ENCODE measurements at places on chromosomes 11 and 22.

- DNase-seq = no peak
Measured at GRCh38 chr11:69040581-69041260, 8.0 kb upstream of the TPCN2 start.

DNA sequence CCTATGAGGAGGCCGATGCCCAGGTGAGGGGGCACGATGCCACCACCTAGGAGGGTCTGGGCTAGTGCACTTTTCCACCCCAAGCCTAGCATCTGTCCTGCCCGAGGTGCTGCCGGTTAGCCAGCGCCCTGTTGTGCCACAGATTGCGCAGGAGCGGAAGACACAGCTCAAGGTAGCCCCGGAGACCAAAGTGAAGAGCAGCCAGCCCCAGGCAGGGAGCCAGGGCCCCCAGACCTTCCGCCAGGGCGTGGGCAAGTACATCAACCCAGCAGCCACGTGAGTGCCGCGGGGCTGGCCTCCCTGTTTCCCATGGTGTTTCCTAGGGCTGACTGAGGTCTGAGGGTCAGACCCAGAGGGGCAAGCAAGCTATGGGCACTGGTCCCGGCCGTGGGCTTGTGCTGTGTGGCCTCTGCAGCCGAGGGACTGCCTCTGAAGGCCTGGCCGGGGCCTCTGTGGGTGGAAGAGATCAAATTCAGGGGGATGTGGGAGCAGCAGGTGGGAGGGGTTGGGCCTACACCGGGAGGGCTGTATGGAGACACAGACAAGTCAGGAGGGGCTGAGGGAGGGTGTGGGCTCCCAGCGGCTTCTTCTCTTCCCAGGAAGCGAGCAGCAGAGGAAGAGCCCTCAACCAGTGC is 29.1 kb downstream of the PPIL2 start:
- DNase-seq = no peak

DNA sequence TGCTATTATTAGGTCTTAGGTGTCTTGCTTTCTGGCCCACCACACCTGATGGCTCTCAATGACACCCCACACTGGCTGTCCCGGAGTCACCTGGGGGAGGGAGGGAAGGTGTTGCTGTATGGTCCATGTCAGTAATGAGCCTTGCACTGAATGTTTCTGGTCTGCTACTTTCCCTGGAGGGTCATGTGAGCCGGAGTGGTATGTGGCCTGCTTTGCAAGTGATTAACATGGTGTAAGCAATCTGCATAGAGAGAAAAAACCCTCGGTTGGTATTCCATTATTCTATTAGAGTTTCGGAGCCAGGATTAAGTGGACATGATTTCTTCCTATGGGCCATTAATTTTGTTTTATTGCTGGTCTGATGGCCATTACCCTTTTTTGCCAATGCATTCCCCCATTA is 63.9 kb downstream of the PKNOX2 start:
- DNase-seq = no peak

GRCh38 chr22:46367707-46368191 is 32.2 kb downstream of the TRMU start:
- DNase-seq = peak; percentile 53

GRCh38 chr11:113277907-113278306 is 36.5 kb upstream of the TTC12 start:
- no peak for DNase-seq

DNA sequence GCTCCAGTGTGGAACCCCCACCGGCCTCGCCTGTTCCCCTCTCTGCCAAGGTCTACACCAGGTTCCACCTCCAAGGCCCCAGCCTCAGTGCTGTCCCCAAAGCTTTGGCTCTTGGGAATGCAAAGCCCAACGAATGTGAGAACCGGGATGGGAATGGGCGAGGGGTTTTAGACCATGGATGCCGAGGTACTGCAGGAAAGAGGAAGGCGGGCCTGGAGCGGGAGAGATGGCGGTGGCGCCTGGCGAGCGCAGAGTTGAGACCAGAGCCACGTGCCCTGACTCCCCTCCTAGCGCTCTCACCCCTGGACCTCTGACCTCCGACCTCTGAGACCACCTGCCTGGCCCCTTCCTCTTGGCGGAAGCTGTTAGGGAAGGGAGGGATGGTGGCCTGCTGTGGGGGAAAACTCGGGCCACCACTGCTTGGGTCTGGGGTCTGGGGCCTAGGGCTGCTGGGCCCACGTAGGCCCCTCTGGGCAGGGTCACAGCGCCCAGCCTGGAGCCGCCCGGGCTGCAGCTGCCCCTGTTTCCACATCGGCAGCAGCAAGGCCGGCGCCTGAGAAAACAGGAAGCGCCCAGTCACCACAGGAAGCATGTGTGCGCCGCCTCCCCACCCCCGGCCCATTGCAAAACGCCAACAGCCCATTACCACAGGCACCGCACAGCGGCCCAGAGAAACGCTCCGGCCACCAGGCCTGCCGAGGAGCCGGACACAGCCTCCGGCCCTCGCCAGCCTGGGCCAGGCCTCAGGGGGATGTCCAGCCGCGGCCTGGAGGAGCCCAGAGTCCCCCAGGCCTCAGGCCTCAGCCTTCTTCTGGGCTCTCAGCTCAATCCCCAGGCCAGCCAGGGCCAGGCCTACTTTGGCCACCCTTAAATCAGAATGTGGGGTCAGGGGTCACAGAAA is 13.8 kb upstream of the SLC39A13 start:
- no peak for DNase-seq

DNA sequence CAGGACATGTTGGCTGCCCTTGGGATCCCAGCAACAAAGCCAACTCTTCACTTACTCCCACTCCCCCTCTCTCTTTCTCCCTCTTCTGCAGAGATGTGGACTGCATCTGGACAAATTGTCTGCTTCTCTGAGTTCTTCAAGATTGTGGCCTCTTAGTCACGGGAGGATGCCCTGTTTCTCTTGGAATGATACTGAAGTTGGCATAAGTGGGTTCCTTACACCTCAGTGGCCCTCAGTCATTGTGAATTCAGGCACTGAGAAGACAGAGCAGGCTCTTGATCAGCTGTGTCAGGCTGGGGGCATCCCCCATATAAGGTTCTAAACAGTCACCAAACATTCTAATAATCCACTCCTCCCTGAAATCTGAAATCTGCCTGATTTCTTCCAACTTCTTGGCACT is 6.1 kb upstream of the E2F8 start:
- no peak for DNase-seq

GRCh38 chr11:67167091-67167490 is 48.0 kb downstream of the KDM2A start:
- no peak for DNase-seq

- no peak for DNase-seq
Measured at GRCh38 chr11:78200553-78200952, 11.8 kb downstream of the USP35 start.

DNA sequence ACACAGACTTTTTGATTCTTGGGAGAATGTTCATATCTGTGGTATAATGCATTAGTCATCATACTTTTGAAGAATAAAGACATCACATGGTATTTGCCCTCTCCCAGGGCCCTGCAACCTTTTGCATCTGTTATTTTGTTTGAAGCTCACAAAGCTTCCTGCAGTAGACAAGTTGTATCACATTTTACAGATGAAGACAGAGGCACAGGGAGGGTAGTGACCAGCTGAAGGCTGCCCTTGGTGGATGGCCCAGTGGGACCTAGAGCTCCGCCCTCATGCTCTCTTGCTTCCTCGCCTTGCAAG is 66.4 kb downstream of the UBASH3B start:
- DNase-seq = no peak

DNA sequence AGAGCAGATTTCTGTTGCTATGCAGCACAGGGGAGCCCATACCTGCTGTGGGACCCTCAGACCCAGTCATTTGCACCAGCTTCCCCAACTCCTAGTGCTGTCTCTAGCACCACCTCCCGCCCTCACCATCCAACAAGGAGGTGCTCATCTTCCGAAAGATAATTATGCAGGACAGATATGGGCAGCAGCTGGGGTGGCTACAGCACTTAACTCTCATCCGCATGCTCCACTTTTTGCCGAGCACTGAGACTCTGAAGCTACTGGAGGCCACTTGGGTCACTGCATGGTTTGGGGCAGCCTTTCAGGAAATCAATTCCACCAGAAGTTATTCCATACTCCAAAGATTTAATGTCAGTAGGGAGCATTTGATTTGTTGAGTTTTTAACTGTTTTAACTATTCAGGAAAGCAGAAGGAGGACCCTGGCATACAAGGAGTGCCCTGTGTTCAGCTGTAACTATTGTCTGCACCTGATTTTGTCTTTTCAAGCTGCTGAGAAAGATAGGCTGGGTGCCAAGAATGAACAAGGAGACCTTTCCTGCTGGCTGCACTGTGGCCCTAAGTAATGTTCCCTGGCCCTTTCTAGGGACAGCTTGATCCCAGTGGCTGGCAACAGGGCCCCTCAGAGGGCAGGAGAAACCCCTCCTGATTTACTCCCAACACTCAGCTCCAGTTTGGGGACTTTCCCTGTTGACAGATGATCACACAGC is 67.3 kb upstream of the CSNK2A3 start:
- DNase-seq = no peak

- DNase-seq = no peak
Measured at GRCh38 chr11:45444796-45445195, 158.7 kb upstream of the SYT13 start.

DNA sequence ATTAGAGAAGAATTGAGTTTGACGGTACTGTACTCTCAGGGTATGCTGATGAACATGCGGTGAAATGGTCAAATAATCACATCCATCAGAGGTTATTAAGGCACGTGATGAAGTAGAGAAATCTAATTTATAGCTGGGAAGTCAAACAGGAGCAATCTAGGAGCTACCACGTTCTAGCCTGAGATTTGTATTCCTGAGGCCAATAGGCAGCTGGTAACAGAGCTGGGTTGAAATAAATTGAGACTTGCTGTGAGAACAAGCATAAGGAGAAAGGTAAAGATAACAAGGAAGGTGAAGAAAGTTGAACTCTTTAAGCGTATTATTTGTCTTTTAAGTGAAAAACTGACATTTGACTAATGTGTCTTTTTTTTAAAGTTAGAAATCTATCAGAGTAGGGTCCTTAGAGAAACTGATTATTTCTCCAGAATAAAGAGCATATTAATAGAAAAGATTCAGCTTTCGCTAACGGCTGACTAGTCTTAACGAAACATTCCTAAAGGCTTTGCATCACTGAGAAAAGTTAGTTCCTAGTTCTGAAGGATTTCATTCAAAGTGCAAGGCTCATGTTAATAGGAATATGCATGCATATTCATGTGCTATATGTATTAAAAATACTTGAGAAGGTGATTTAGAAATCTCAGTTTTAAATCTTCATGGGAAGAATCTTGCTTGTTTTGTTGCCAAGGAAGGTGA is 5.2 kb upstream of the WEE1 start:
- no peak for DNase-seq

GRCh38 chr11:60370811-60371298 is 7.5 kb upstream of the MS4A7 start:
- no peak for DNase-seq

DNA sequence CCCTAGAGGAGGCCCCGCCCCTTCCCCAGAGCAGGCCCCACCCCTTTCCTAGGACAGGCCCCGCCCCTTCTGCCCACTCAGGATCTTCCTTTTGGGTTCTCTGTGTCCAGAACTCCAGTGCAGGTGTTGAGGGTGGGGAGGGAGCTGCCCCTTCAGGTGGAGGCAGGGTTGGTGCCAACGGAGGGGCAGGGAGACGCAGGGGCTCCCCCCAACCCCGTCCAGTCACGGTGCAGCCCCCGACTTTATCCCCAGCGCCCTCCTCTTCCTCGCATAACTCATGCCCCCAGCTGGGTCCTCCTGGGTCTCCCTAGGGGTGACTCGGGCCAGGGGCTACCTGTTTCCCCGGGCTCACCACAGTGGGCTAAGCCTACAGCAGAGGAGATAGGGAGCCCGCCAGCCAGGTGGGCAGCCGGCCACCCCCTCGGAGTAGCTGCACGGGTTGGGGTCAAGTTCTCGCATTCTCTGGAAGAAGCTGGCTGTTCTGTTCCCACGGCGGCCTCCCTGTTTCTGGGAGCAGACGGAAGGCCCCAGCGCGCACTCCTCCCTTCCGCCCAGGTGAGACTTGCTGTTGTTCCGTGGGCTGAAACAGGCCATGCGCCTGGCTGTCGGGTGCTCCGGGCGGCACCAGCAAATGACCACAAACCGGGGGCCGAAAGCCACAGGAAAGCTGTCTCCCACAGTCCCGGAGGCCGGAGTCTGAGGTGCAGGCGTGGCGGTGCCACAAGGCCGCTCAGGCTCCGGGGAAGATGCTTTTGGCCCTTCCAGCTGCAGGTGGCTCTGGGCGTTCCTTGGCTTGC is 38.9 kb downstream of the MUC2 start:
- DNase-seq = no peak

DNA sequence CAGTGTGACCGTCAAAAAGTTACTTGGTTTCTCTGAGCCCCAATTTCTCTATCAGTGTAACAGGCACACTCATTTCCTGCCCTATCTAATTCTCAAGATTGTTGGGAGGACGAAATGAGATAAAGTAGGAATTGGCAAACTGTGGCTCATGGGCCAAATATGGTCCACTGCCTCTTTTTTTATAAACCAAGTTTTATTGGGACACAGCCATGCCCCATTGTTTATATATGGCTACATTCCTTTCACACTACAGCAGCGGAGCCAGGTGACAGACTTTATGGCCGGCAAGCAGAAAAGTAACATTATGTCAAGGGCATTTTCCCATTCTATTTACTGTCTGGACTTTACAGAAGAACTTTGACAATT is 116.7 kb upstream of the TIMP3 start:
- DNase-seq = no peak

DNA sequence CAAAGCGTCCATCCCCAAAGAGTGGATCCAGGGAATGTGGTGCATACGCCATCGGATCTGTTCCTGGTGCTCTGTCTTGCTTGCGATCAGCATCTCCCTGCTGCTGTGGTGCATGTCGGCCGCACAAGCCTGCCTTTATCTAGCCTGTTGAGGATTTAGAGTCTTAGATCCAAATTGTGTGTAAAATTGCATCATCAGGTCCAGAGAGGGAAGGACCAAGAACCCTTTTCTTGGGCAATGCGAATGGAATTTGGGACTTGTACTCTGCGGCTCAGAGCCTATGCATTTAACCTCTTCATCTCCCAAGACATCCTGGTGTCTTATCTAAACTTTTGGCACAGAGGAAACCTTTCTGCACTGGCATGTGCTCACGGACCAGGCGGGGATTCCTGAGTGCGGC is 1238.7 kb downstream of the TBC1D22A start:
- no peak for DNase-seq

DNA sequence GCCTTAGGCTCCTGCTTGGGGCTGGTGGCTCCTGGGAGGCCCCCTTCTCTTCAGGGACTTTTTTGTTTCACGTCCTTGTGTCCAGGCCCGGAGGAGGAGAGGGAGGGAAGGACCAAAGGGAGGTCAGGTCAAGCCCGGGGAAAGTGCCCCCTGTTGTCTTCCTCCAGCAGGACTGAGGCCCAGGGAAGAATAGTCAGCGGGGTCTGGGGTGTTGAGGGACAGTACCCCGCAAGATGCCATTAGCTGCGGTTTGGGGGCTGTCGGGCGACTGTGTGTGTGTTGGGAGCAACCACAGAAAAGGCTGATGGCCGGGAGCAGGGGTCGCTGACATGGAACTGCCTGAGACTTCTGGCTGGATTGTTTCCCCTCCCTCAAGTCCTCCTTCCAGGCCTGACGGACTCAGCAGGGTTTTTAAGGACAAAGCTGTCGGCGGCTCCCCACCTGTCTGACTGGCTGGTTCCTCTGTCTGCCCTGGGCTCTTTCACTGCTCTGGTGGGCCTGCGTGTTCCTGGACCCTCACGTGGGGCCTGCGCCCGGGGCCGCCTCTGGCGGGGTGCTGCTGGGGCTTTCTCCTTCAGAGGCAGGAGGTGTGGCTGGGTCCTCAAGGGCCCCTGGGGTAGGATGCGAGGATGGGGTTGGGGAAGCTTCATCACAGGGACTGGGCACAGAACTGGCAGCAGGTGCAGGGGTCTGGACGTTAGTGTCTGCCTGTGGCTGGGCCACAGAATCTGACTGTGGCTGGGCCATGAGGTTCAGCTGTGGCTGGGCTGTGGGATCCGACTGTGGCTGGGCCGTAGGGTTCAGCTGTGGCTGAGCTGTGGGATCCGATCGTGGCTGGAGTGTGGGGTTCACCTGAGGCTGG is 1.5 kb downstream of the GPR152 start:
- no peak for DNase-seq

GRCh38 chr11:70525006-70525405 is 126.7 kb downstream of the CTTN start:
- no peak for DNase-seq

All from progenitor cell of endocrine pancreas (in vitro differentiated cells).